ENCODE measurements at places on chromosomes 7 and 10.

DNA sequence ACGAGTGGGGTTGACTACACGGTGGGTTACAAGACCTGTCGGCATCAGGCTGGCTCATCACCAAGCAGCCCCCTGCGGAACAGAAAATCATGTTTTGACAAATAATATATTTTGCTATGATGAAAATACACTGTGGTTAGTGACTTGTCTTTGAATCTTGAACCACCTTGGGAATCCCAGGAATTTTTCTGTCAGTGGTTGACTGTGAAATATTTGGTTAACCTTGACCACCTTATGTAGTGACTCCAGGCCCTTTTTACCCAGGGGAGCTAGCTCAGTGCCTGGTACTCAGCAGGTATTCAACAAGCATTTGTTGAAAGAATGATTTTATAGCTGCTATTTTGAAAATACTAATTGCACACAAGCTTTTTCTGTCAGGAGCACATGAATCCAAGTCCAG lies 406.0 kb downstream of the PHF14 start:
- DNase-seq: no peak

DNA sequence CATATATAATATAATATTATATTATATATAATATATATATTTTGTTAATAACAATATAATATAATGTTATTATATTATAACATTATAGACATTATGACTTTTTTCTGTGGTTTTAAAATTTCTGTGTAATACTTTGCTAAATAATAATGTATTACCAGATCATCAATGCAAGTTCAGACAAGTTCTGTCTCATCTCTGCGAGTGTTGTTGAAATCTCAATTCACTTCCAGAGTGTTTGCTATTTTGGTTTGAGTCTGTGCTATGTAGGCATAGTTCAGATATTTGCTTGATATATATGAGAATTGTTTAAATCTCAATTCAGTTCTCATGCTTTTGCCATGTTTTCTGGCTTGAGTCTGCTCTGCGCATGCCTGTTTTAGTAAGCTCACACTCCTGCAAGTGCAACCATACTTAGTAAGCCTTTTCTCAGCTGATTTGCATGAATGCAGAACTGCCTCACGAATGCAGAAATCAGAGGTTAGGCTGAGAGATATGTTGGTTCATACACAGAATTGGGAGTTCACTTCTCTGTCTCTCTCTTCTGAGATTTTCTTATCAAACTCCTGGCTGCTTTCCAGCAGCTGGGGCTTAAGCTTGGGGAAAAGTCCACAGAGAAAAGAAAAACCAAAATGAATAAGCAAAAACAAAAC lies 830.2 kb upstream of the SORCS1 start:
- no peak for DNase-seq

DNA sequence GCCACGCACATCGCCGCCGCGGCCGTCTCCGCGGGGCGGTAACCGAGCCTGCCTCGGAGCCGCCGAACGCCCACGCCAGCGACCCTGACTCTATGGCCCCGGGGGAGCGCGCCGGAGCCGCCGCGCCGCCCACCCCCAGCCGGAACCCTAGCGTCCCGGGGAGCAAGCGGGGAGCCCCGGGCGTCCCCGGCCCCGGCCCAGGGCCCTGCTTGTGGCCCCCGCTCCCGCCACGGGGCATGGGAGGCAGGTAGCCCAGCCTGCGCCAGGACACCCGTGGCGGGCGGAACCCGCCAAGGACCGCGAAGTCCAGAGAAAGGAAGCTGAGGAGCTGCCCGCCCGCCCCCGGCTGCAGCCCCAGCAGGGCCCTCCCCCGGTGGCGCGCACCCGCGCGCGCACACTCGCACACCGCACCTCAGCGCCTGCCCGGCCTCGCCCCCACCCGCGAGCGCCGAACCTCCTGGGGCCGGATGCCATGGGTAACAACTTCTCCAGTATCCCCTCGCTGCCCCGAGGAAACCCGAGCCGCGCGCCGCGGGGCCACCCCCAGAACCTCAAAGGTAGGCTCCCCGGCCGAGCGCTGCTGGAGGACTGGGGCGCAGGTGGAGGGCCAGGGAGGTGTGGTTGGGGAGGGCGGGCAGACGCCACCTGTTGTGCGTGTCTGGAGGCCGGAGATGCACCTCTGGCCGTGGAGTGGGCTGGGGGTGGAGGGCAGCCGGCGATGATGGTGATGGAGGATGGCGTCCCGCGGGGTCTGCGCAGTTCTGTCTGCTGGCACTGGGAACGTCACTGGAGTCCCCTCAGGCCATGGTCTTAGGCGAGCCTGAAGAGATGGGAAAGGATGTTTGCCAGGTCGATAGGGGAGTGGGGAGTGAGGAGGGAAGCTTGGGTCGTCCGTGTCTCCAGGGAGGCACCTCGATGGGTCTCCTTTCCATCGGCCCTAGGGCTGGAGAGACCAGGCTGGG lies 692 bp downstream of the NEURL1 start:
- no peak for DNase-seq

DNA sequence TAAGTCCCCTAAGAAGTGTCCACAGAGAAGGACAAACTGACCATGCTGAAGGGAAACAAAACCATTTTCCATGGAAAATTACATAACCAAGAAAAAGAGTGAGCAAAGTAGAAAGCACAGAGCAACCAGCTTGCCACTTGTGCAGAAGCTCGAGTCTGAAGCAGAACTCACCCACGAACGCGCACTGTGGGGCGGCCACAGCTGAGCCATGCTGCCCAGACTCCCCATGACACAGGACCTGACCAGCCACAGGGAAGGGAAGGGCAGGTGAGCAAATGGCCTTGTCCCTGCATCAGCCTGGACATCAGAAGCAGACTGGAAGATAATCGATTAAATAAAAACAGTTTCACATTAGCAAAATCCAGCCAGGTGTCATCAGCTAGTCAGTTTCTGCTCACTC lies 95.7 kb downstream of the TCERG1L start:
- DNase-seq: no peak

GRCh38 chr7:44195889-44196288 lies 4.9 kb upstream of the YKT6 start:
- DNase-seq: no peak

DNA sequence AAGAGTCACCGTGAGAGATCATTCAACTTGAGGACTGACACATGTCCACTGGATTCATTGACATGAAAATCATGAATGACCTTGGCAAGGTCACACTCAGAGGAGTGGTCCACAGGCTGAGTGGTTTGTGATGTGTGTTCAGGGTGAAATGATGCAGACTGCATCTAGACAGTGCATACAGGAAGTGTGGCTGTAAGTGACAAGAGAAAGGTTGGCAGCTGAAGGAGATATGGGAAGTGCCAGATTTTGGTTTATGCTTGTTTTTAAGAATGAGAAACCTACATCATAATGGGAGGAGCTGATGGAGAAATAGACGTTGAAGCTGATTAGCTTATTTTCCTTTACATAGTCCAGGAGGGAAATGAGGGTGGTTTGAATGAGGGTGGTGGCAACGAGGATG lies 64.8 kb upstream of the VIPR2 start:
- no peak for DNase-seq

- DNase-seq: no peak
Observed at GRCh38 chr7:129610709-129611245, 743 bp upstream of the NRF1 start.

DNA sequence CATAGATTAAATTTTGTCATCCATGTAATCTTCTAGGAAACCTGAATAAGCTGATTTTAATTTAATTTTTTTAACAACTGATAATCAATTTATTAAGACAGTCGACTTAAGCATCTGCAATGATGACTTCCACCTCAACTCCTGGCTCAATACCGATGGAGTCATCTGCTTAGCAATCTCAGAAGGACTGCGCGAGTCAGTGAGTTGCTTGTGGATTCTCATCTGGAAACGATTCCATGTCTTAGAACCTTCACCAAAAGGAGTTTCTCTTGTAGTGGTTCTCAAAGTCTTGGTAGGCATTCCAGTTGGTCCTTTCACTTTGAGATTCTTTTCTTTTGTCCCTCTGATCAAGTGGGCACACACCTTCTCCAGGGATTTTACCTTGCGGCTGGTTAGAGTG lies 85.5 kb downstream of the XRCC2 start:
- DNase-seq: no peak

DNA sequence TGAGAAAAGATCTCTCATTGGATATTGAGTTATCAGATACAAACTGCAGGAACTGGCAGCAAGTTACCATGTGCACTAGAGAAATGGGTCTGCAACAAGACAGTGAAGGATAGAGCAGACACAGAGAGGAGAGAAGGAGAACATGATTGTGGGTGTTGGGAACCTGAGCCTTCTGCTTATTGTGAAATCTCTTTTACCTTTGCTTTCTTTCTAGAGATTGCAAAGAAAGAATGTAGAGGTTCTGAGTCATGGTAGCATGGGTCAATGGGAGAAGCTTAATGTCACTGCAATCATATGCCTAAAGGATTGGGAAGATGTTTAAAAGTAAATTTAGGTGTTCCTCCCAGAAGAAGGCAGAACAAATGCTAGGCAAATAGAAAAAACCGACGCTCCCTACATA lies 821.4 kb downstream of the CCSER2 start:
- no peak for DNase-seq

DNA sequence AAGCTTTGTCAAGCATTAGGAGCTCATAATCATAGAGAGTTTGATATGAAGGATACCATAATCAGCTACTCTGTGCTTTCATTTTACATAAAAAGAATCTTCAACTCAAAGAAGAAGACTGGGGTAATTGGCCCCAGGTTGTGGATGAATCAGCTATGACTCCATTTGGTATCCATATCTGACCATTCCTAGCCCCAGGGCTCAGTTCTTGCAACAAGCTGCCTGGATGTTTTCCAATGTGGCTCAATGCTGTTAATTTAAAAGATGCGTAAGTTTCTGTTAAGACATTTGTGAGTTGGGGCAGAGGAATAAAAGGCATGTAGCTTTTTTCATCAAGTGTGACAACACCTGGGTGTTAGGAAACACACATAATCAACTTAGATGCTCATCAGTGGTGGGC lies 951.1 kb downstream of the NRG3 start:
- no peak for DNase-seq

- DNase-seq: no peak
Observed at GRCh38 chr7:84314263-84314662, 119.7 kb upstream of the SEMA3A start.

DNA sequence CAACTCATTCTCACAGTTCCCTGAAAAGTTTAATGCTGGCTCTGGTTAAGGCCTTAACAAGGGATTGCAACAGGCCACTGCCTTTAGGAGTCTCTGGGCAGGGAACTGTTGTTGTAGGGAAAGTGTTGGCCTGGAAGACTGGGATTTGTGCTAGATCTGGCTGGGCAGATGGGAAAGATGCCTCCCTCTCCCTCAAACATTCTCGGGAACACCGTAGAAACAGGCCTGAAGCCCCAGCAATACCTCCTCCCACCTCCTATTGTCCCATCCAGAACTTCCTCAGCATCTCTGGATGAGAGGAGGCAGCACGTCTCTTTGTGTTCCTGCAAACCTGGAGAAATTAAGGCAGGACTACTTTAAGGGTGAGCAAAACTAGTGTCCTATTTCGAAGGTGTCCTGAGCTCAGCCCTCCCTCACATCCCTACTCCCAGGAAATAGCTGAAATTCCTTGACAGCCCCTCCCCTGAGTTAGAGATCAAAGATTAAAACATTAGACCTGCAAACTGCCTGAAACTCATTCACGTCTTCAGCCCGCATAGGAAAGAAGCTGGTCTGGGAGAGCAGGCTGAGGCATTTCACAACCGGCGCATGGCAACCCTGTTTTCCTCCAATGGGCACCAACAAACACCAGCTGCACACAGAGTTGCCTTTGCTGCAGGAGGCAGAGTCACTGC lies 10.9 kb upstream of the MAP3K8 start:
- no peak for DNase-seq

DNA sequence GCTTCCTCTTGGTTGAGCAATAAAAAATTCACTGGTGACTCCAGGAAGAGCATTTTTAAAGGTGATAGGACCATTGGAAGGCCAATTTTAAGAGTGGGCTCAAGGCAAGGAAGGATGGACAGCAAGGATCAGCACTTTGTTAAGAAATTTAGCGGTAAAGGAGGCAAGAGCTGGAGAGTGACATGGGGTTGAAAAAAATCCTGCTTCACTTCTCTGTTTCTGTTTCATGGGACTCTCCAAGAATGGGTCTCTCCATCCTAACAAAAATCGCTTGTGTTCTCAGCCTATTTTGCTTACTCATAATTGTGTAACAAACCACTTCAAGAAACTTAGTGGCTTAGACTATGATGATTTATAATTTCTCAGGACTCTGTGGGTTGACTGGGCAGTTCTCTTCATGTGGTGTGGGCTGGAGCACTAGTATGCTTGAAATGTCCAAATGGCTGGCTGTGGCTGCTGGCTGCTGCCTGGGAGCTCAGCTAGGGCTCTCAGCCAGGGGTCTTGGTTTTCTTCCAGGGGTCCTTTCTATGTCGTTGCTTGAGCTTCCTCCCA lies 59.8 kb upstream of the ZNRF2 start:
- no peak for DNase-seq

DNA sequence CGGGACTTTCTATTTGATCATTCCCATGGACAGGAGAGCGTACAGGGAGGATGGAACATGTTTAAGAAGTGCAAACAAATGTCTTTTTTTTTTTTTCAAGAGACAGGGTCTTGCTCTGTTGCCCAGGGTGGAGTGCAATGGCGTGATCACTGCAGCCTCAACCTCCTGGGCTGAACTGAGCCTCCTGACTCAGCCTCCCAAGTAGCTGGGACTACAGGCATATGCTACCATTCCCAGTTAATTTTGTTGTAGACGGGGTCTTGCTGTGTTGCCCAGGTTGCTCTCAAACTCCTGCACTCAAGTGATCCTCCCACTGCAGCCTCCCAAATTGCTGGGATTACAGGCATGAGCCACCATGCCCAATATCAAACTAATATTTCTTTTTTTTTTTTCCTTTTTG lies 40.5 kb downstream of the SPDYE5 start:
- DNase-seq: no peak

All from liver (tissue), 10 donors.